ENCODE measurements at places on chromosomes 4 and X. TPM values are rescaled to one million over a fixed set of nuclear protein-coding genes. Genes with fewer than 3 reads are reported as not detected.

Gene SSX2B
- not detected for total RNA-seq

Gene FAM9B
- not detected for total RNA-seq

Gene TLR2
- total RNA-seq = 3.6 TPM

Gene BMP3
- 0.04 TPM for total RNA-seq

Gene COL4A6
- total RNA-seq = not detected

Gene PLK4
- total RNA-seq = 3.8 TPM

Gene HELQ
- 31.9 TPM for total RNA-seq

DNA sequence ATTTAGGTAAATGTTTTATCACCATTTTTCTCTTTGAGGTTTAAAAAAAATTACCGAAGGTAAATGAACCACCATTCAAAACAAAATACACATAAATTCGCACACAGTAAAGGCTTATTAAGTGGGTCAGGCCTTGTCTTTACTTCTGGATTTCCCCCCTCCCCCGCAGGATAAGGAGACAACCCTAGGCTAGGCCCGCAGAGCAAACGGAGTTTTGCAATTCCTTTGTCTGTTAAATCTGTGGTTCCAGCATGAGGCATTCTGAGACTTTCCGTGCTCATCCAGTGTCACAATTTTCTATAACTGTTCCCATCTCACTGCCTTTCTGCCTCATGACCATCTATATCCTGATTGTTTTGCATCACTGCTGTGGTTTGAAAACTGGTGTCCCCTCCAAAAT lies 307.4 kb downstream of the DCHS2 start:
- DNase-seq = no peak

- no peak for DNase-seq
These were observed 161.9 kb downstream of the STK32B start for GRCh38 chr4:5213087-5213595.

- no peak for DNase-seq
These were observed 609.3 kb upstream of the IGFBP7 start for GRCh38 chr4:57719456-57719855.

DNA sequence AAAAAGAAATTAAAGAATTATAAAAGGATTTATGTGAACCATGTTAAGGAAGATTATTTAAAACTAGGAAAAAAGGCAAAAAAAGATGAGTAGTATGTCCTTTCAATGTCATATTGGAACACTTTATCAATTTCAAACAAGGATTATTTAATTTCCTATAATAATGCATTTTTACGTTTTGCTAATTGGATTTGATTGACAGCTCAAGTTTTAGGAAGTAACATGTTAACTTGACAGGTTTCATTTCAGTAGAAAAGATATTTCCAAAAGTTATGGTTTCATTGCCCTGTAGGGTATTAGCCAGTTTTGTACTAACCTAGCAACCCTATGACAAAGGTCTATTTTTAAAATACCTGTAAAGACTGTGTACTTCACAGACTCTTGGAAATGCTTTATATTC lies 379.6 kb upstream of the ZFP42 start:
- no peak for DNase-seq

DNA sequence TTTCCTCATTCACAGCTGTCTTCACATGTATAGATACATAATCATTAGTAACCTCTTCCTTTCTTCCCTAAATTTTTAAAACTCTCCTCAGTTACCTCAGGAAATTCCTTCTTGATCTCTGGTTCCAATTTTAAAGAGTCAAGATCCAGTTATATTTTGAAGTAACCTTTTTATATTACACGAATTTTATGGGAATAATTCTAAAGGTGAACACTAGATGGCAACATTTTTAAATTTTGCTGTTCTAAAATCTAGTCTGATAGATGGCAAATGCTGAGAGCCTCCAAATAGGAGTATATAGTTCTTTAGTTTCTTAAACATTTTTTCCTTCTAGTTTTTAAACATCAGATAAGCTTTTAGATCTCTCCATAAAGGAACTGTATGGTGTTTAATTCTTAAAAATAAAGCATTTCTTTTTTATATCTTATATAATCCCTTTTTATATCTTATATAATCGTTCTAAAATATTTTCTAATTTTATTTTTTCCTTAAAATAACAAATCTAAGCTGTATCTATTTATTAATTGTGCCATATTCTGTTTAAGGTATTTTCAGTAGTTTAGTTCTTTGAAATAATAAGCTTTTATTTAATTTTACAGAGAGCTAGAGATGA lies 37.9 kb upstream of the PAPSS1 start:
- DNase-seq = no peak

- DNase-seq = no peak
These were observed 154.2 kb downstream of the AMELX start for GRCh38 chrX:11447418-11447817.

DNA sequence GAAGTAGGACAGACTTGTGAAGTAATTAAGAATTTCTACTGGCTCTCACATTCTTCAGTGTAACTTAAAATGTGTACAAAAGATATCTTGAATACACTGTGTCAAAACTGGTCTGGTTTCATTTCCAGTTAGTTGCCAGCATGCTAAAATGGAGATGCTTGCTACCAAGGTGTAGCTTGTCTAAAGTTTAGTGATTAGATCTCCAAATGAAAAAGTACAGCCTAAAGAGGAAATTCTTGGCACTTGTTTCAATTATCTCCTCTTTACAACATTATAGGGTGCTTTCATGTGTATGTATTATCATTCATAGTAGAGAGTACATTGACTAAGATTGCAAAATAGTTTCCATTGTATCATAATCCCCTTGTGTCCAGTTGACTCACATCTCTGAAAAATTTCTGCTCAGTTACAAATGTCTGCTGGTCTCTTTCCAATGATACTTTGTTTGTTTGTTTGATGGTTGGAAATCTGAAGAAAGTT lies 97.3 kb upstream of the SPRY1 start:
- DNase-seq = no peak

- no peak for DNase-seq
These were observed 415 bp downstream of the SHISA3 start for GRCh38 chr4:42397635-42398170.

GRCh38 chrX:20974326-20974725 lies 399.9 kb upstream of the CNKSR2 start:
- DNase-seq = no peak

DNA sequence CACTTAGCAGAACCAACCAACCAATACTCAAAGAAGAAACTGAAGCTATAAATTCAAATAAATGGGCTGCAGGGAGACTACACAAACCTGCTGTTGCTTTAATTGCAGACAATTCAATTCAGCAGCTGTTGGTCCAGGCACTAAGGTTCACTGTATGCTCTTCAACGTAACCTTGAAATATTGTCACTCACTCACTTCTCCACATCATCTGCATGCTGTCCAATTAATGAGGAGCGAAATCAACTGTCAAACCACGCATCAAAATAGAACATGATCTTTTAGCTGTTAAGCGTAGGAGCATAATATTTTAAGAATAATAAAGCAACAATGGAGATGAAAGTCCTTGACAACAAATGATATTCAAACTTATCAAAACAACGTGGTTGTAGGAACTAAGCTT lies 17.0 kb downstream of the ENOX2 start:
- DNase-seq = no peak

GRCh38 chr4:17497890-17498523 lies 13.9 kb downstream of the QDPR start:
- DNase-seq = no peak

- no peak for DNase-seq
These were observed 61.4 kb downstream of the WFS1 start for GRCh38 chr4:6331018-6331417.

GRCh38 chrX:118698516-118699170 lies 28.8 kb upstream of the IL13RA1 start:
- no peak for DNase-seq

DNA sequence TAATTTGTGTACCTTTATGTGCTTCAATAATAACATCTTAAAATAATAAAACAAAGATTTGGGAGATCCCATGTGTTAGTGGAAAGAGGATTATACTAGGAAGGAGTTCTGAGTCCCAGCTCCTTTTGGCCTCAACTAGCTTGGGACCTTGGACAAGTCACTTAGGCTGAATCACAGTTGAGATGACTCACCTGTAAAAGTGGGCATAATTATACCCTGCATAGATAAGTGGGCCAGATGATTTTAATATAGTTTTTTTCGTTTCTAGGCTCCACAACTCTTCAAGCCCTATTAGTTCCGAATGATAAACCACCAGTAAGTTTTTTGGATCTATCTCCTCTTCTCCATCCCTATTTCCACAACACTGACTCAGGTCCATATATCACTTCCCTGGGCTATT lies 131.8 kb downstream of the ENOX2 start:
- no peak for DNase-seq

DNA sequence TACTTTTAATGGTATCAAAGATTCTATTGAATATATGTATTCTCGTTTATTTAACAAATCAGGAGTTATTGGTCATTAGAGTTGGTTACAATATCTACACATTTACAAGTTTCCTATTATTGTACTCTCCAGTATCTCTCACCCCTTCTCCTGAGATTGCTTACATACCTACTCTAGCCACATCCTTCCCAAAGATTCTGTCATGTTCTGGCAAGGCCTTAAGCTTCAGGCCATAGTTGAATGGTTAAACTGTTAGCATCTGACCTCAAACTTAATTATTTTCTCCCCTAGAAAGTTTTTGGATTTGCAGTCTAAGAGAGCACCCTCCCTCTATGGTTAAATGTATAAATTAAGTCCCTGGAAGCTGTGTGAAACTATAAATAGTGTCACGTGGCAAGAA lies 784.2 kb downstream of the GLUD2 start:
- DNase-seq = no peak

DNA sequence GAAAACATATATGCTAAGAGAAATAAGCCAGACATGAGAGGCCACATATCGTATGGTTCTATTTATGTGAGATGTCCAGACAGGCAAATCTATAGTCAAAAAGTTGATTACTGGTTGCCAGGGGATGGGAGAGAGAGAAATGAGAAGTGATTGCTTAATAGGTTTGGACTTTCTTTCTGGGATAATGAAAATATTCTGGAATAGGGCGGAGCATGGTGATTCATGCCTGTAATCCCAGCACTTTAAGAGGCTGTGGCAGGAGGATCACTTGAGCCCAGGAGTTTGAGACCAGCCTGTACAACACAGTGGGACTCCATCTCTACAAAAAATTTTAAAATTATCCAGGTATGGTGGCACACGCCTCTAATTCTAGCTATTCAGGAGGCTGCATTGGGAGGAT lies 22.4 kb downstream of the RBM47 start:
- no peak for DNase-seq

DNA sequence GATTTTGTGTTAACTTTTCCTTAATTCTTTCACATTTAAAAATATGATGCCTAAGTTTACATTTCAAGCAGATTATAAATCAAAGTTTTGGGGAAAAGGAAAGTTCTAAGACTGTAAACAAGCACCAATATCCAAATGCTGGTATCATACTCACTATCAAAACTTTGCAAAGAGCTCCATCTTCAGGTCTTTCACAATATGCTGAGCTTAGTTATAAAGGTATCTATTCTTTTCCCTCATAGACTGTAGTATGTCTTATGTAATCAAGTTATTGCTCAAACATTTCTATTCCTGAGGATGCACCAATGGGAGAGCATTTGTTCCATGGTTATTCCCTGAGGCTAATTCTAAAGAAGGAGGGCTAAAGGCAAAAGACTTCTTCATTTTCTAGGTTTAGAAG lies 207.9 kb upstream of the FAM241A start:
- DNase-seq = no peak

- peak; percentile 50 for DNase-seq
These were observed 8.1 kb upstream of the DCTD start for GRCh38 chr4:182925298-182925757.

GRCh38 chrX:1451251-1451660 lies 1.5 kb downstream of the ASMTL start:
- peak; percentile 13 for DNase-seq

DNA sequence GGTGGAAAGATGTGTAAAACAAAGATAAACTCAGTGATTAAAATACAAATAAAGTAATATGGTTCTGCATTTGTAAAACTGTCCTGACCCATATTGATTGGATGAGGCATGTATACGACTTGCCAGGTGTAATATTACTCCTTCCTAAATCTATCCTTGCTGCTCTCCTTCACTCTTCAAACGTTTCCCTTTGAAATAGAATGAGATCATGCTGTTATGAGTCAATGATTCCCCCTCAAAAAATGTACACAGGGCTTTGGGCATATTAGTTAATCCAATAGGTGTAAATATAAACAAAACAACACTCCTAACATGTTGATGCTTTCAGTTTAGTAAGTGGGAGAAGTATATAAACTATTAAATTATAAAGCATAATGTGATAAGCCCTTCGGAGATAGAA lies 117.4 kb upstream of the GPM6A start:
- DNase-seq = no peak

GRCh38 chrX:27309406-27309805 lies 153.7 kb downstream of the PPP4R3C start:
- no peak for DNase-seq
